ENCODE measurements at places on chromosomes 16 and 17.

- DNase-seq, result peak; percentile 38
Measured at GRCh38 chr16:59385959-59386358, 651.8 kb upstream of the GOT2 start.

DNA sequence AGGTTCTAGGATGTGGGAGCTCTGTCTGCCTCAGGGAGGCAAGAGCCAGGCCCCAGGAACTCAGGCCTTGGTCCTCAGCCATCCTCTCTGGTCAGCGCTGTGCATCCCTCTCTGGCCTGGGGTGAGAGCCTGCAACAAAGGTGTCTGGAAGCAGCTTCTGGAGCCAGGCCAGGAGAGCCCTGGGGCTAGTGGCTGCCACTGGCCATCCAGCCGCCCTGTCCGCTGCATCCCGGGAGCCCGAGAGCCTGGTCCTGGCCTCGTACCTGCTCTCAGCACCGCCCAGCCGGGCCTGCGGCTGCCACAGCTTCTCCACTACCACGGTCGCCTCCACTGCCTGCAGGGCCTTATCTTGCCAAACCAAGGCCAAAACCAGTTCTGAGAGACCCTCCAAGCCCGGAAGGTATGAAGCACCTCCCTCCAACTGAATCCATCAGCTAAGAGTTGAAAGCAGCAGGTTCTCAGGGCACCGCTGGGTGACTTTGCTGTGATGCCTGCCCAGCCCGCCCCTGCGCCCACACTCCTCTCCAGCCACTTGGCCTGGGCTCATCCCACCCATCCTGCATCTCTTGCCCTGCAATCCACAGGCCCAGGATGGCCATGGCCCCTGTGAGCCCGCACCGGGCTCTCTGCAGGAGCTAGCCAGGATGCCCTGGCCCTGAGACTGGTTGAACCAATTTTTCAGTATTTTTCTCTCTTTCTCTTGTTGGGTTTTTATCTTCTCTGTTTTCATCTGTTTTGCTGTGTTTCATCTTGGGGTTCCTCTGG lies 85.7 kb downstream of the AMFR start:
- DNase-seq, result no peak

DNA sequence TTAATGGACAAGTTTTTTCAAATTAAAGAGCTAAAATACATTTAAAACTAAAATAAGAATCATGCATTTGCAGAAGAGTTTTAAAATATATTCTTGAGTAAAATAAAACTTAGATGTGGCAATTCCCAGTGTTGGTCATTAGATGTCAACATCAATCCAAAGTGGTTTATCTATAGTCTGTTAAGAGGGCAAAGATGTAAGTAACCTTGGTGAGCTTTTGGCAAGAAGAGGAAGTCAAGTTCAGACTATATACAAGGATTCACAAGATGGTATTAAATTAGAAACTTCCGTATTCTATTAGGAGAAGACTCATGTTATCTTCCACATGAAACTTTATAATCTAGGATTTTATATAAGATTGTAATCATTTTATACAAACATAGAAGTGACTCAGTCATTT lies 73.1 kb downstream of the CEP95 start:
- DNase-seq, result no peak

DNA sequence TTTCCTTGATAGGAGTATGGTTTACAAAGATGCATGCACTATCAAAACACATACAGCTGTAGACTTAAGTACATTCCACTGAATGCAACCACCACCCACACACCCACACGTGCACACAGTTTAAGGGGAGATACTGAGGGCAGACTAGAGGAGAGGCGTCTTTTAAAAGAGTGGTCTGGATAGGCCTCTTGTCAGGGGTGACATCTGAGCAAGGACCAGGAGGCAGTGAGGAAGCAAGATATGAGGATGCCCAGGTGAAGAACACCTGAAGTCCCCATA lies 12.6 kb downstream of the MPHOSPH6 start:
- no peak for DNase-seq

DNA sequence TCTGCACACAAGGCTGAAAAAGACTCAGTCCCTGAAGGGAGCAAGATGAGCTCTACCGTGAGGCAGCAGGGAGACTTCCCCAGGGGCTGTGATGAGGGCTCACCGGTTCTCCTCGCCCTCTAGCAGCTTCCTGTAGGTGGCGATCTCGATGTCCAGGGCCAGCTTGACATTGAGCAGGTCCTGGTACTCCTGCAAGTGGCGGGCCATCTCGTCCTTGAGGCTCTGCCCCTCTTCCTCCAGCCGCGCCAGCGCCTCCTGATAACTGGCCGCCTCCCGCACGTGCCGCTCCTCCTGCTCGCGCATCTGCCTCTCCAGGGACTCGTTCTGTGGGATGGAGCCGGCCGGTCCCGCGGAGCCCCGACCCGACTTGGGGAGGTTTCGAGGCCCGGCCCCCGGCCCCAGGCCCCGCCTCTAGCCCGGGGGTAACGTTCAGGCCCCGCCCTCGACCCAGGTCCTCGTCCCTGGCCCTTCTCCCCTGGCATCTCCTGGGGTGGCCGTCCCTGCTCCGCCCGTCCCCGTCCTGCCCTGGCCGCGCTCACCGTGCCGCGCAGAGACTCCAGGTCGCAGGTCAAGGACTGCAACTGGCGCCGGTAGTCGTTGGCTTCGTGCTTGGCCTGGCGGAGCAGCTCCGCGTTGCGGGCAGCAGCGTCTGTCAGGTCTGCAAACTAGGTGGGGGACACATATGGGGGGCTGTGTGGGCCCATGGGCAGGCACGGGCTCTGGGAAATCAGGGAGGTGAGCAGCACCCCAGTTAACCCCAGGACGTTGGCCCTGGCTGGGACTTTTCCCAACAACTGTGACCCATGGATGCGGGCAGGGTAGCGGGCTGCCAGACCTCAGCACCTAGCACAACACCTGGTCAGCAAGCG lies 3.9 kb downstream of the GFAP start:
- DNase-seq, result peak; percentile 49

DNA sequence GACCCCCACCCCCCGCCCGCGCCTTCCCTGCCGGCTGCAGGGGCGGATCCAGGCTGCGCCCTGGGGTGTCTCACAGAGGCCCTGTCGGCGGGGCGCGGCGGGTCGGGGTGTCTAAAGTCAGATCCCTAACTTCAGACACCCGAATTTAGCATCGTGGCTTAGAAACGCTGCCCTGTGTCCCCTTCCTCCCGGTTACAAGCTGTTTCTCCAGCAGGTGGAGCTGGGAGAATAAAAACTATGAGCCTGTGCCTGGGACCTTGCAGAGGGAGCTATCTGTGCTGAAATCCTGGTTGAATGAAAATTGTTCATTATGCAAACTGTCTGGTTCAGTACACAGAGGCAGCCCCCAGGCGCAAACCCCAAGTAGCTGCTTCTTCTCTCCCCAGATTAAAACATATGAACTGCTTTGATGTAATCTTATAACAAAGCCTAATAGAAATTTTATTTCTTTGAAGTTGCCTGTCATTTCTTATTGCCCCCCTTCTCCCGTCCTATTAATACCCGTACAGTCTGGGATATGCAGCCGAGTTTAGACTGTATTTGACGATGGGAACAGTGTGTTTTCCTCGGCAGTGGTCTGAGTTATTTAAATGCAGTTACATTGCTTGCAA lies 79.0 kb downstream of the RPA1 start:
- DNase-seq, result peak; percentile 85

GRCh38 chr17:69417545-69418483 lies 3.3 kb downstream of the MAP2K6 start:
- DNase-seq, result no peak

- DNase-seq, result peak; percentile 22
Measured at GRCh38 chr17:64573214-64573613, 66.4 kb downstream of the CEP95 start.

DNA sequence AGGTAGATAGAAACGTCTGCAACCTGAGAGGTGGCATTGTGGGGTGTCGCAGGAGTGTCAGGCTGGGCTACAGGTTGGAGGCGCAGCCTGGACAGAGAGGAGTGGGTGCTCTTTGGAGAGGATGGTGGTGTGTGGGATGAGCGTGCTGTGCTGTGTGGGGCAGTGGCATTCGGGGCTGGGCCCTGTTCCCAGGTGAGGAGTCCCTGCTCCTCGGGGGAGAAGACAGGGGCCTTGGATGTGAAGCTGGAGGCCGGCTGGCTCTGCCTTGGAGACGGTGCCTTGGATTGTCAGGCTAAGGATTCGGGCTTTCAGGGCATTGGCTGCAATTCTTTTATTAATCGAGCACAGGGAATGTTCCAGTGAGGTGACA lies 69.3 kb downstream of the BANP start:
- DNase-seq, result no peak

DNA sequence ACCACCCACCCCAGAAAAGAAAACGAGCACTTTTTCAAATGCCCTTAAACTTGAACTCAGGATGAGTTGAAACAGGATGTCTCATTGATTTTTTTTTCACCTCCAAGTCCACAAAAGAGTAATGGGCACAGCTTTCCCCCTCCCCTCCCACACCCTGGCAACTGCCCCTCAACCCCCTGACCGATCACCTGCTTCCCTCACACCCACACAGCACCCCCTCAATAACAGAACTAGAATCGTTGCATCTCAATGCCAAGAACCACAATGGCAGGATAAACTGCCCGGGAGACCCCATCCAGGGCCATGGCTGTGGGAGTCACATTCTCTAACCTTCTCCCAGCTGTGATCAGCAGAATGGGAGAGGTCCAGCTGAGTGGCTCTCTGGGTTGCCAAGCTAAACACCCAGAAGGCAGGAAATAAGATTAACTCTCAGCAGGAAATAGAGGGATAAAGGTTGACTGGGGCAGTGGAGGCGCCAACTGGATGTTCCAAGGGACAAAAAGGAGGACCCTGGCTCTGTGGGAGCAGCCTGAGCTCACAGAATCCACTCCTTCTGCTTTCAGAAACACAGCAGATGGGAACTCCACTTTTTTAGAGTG lies 128.0 kb upstream of the SDK2 start:
- DNase-seq, result no peak

DNA sequence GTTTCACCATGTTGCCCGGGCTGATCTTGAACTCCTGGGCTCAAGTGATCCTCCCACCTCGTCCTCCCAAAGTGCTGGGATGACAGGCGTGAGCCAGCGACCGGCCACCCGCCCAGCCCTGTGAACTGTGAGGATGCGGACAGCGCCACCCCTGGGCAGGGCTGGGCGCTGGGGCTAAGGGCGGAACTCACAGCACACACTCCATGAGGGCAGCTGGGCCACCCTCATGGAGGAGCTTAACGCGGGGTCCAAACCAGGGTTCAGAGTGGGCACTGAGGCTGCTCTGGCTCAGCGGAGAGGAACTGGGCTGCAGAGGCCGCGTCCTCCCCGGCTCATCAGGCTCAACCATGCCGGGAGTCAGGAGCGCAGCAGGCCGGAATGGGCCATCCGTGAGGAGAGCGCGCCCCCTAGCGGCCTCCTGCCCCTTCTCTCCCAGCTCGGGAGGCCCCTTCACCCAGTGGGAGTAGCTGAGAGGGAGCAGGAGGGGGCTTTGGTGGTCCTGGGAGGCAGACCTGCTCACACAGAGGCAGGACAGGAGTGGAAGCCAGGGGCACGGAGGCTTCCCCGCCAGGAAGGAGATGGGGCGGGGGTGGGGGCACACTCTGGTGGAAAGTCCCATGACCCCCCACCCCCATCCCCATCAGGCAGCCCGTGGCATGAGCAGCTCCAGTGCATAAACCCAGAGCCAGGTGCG lies 13.8 kb downstream of the CORO7 start:
- peak; percentile 81 for DNase-seq

- DNase-seq, result no peak
Measured at GRCh38 chr17:66392783-66393437, 90.5 kb downstream of the PRKCA start.

- DNase-seq, result peak; percentile 49
Measured at GRCh38 chr16:57723170-57723569, 12.4 kb upstream of the KATNB1 start.

DNA sequence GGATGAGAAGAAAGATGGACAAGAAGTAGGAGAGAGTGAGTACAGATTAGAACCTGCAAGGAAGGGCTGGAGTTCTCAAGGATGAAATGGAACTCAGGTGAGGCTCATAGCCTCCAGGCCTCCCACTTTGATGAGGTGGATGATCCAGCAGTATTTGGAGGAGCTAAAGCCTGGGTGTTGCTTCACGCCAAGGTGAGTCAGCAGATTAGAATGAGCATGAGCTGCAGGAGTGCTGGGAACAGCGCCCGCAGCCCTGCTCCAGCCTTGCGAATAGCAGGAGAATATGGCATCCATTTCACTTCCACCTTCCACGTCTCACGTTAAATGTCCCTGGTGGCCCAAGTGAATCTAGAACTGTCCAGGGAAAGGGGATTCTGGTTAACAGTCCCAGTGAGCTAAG lies 94.4 kb upstream of the CPHXL start:
- no peak for DNase-seq

GRCh38 chr17:2883544-2884213 lies 87.4 kb downstream of the RAP1GAP2 start:
- peak; percentile 64 for DNase-seq

GRCh38 chr17:16407911-16408588 lies 7.3 kb upstream of the TRPV2 start:
- peak; percentile 60 for DNase-seq

- DNase-seq, result no peak
Measured at GRCh38 chr16:20859699-20860098, 40.5 kb downstream of the DCUN1D3 start.

DNA sequence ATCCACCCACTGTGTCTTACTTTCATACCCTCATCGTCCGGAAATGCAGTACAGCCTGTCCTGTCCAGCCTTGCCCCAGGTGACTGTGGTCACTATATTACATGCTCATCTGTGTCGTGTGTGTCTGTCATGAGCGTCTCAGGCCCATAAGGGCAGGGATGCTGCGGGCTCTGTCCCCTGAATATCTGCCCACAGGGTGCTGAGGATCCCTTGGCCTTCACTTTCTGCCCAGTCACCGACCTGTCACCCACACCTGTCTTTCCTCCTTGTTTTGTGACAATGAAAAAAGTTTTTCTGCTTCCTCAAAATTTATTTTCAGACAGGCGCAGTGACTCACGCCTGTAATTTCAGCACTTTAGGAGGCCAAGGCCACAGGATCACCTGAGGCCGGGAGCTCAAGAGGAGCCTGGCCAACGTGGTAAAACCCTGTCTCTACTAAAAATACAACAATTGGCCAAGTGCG lies 1.4 kb upstream of the CTRB1 start:
- DNase-seq, result no peak

DNA sequence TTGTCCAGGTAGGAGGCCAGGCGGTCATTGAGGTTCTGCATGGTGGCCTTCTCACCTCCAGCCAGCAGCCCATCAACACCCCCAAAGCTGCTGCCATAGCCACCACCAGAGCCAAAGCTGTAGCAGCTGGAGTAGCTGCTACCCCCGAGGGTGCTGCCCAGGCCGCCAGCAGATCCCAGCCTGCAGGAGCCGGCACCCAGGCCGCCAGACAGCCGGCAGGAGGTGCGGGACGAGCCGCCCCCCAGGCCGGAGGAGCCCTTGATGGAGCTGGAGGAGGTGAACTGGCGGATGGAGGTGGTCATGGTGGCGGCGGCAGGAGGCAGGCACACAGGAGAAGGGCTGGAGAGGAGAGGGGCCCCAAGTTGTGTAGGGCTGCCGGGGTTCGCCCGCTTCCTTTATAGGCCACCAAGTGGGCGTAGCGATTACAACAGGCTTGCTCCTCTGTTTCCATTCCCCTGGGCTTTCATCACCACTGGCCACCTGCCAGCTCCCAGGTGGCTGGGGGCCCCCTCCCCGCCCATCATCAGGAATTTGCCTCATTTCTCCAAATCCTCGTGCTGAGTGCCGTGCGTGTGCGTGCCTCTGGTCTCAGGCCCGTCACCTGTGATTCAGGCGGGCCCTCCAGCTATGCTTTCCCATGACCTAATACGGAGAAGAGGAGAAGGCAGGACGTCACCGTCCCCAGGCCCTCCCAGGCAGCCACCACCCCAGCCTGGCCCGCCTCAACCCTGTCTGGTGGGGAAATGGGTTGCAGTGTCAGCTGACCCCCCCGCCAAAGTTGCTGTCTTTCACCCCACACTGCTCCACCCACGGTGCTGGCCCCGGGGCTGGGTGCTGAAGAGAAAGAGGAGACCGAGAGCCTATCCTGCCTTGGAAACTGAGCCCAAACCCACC lies at the start of gene KRT17:
TSS of gene KRT17 (minus strand) at position 368 of the 894 bp plus-strand sequence. CDS start at position 302, 66 bp downstream.
- DNase-seq, result no peak

- DNase-seq, result no peak
Measured at GRCh38 chr17:38710985-38711384, 5.9 kb downstream of the MLLT6 start.

Data from cardiac fibroblast (primary cell).